ENCODE measurements at places on chromosomes 11 and 22.

DNA sequence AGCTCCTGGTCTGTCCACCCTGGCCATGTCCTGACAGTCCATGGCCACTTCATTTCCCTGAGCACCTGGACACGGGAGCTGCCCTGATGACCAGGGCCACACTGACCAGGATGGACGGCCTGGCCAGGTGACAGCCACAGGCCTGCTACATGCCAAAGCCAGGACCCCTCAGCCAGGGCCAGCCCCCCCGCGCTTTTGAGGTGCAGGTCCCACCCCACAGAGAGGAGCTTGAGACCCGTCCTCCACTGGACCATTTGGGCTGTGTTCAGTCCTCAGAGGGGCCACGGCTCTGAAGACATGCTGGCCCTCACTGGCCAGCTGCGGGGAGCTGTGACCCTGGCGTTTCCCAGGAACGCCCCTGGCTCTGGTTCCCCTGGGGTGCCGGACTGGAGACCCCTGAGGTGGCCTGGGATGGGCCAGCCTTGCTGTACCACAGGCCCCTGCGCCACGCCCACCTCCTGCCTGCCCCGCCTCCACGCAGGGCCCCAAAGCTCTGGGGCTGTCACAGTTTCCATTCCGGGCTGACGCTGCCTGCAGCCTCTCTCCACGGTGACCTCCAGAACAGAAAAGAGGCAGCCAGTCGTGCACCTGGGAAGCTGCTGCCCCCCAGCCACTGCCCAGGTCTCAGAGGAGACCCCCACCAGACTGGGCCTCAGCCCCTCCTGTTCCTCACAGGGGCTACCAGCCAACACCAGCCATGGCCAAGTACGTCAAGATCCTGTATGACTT lies 18.2 kb downstream of the EPS8L2 start:
- no peak for DNase-seq

- DNase-seq = no peak
Observed at GRCh38 chr22:44331881-44332714, 19.3 kb upstream of the SHISAL1 start.

- DNase-seq = no peak
Observed at GRCh38 chr11:28596816-28597215, 488.6 kb downstream of the METTL15 start.

DNA sequence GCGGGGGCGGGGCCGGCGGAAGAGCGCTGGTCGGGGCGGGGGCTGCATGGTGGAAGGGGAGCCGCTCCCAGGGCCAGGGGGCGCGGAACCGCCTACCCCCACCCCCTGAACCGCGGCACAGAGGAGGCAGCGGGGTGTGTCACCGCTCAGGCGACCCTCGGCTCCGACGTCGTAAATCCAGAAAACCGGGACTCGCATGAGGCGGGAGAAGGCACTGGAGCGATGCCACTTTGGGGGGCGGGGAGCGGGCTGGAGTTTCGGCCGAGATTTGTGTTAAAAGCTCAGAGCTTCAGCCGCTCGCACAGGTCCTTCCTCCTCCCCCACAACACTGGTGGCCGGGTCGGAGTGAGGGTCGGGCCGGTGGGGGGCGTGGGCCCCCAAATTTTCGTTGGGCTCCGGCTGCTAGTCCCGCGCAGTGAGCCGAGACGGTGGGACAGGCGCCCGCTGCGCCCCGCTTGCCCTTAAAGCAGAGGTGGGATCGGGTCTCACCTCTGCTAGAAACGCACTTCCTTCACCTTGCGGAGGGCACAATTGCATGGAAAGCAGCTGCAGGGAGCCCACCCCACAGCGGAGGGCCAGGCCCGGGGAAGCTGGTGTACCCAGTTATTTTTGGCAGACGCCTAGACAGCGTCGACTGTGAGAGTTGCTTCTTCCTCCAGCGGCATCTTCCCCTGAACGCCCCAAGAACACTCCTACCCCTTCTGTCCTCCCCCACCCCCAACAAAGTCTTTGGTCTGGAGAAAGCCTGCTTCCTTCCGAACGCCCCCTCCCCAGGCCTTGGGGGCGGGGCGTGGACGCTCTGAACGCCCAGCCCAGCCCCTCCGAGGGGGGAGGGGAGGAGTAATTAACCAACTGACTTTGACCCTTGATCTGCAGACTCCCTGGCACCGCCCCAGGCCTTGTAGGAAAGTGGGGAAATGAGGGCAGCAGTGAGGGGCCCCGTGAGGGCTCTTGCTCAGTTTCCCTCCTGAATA lies 1.1 kb downstream of the OVOL1 start:
- no peak for DNase-seq

DNA sequence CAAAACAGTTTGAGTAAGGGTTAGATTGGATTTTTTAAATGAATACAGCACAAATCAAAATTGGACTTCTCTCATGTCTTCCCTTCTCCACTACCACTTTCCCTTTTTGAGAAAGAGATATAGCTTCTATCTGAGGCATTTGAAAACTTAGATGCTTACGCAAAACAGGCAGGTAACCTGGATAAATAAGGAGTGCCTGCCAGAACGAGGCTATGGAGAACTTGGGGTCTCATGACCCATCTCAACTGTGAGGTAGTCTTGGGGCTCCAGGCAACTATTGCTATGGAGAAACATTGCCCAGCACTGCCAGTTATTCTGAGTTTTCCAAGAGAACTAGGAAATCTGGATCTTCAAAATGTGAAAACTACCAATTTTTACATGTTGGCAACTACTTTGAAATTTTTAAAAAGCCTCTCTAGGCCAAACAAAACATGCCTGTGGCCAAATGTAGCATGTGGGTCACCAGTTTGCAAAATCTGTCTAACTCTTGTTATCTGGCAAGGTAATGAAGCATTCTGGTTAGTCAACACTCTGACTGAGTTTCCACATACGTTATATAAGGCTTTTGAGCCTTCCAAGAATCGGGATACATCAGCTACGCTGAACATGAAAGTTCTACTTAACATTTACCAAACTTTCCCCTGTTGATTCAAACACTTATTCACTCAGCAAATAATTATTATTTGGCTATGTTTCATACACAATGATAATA lies 752.7 kb downstream of the KCNA4 start:
- no peak for DNase-seq

- no peak for DNase-seq
Observed at GRCh38 chr11:103987629-103988594, 48.5 kb upstream of the DDI1 start.

GRCh38 chr11:103491777-103492176 lies 382.6 kb downstream of the DYNC2H1 start:
- no peak for DNase-seq

DNA sequence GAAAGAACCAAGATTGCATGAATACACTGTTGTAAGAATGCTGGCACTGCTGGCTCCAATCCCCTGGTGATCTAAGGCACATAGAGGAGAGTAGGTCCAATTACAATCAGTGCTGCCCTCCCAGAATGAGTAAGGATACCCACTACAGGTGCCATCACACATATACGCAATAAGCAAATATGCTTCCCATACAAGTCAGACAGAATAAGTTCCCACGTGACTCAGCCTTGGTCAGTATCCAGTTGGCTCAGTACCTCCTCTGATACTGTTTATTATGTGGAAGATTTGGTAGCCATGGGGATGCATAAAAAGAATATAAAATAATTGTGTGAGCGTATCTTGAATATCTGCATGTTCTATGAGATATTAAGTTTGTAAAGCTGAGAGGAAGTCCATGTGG lies 8.9 kb upstream of the OR2D3 start:
- DNase-seq = no peak

DNA sequence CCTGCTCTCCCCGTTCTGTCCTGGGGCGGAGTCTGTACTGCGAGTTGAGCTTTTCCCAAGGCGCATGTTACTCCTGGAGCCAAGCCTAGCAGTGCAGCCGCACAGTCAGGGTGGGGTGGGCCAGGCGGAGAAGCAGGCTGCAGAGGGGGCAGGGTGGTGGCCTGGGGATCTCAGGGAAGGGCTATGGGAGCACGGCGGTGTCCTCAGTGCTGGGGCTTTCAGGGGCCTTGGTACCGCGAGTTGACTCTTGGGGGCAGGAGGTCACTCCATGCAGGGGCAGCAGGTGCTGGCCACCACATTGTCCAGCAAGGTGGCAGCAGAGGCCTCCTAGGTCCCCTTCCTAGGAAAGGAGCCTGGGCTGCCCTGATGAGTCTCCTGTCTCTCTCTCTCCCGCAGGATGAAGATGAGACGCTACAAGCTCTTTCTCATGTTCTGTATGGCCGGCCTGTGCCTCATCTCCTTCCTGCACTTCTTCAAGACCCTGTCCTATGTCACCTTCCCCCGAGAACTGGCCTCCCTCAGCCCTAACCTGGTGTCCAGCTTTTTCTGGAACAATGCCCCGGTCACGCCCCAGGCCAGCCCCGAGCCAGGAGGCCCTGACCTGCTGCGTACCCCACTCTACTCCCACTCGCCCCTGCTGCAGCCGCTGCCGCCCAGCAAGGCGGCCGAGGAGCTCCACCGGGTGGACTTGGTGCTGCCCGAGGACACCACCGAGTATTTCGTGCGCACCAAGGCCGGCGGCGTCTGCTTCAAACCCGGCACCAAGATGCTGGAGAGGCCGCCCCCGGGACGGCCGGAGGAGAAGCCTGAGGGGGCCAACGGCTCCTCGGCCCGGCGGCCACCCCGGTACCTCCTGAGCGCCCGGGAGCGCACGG lies 14.9 kb upstream of the MIEF1 start:
- no peak for DNase-seq

DNA sequence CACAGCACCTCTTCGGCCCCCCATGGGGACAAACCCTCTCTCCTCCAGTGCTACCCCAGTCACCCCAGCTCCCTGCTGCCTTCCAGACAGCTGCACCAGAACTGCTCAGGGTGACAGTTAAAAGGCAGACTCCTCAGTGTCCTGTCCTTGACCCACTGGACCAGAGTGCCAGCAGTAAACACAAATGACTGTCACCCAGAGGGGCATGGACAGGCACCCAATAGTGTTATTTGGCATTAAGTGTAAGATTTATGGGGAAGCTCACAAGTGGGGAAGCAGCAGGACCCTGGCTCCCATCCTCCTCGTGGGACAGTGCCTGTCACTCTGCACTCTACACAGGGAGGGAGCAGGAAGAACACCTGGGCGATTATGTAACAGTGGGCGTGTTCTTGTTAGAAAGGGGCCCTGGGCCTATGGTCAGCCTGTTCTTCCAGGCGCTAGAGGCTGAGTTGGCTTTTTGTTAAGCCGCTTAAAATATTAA lies 5.0 kb downstream of the RPS19BP1 start:
- no peak for DNase-seq

GRCh38 chr11:12141283-12141682 lies 30.9 kb downstream of the MICAL2 start:
- no peak for DNase-seq

GRCh38 chr11:35582033-35582432 lies 36.2 kb upstream of the FJX1 start:
- DNase-seq = no peak

DNA sequence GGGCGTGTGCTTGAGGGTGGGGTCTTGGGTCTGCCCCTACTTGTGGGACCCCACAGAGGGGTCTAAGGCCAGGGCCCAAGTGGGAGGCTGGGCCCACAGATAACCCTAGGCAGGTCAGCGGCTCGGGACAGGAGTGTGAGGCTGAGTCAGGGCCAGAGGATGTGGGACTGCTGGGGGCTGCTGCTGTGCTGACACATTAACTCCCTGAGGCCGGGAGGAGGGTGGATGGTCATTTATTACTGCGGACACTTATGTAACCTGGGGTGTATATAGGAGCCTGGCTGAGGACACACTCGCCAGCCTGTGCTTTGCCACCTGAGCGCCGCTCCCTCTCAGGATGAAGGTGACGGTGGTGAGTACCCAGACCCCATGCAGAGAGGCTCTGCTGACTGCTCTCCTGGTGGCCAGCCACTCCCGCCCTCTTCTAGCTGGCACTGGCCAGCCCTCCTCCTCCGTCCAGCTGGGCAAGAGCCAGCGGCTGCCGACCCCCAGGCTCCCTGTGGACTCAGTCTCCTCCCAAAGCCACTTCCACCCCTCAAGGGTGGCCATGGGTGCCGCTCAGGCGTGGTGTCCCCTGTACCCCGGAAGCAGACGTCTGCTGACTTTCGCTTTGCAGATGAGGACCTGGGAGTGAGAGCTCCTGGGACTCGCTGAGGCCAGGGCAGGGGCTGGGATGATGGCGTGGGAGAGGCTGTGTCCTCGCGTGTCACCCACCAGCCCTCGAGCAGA lies at the start of gene MIOX:
Gene MIOX (plus strand): TSS at position 299 of the 729 bp plus-strand sequence. CDS start 39 bp downstream, at position 338.
- no peak for DNase-seq

GRCh38 chr11:10646005-10646404 lies 47.5 kb downstream of the IRAG1 start:
- no peak for DNase-seq

DNA sequence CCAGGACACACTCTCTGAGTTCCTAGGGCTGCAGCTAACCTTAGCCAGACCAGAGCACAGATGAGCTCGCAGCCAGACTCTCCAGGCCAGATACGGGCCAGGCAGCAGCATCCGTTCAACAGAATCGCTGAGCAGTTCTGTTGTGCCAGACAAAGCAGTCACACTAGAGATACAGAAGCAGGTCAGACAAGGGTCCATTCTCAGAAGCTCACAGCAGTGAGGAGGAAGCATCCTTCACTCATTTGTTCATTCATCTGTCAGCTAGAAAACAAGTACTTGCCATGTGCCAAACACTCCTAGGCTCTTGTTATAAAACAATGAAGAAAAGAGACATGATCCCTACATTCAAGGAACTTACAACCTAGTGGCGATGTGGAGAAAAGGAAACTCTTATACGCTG lies 2.6 kb downstream of the LMO2 start:
- DNase-seq = no peak

DNA sequence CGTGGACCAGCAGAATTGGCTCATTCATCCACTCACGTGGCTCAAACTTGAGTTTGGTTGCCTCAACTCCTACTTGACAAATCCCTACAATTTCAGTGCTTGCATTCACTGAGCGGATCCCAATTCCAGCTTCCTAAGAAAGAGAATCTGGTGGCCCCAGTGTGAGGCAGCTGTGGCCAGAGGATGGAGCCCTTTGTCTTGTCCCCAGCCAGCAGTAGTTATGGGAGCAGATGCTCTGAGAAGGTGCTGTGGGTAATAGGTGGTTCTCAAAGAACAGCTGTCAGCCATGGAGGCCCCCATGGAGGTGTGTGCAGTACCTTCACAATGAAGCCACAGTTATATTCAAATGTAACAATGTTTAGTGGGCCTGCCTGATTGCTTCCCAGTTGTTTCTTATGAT lies 39.3 kb downstream of the KREMEN1 start:
- DNase-seq = no peak

GRCh38 chr11:88179971-88180629 lies 4.9 kb upstream of the RAB38 start:
- no peak for DNase-seq

GRCh38 chr11:34189191-34189590 lies 83.8 kb downstream of the NAT10 start:
- DNase-seq = no peak

GRCh38 chr11:108221911-108222573 lies 396 bp downstream of the NPAT start:
- DNase-seq = no peak

GRCh38 chr22:49667236-49667635 lies 160.4 kb downstream of the BRD1 start:
- no peak for DNase-seq

Data from LoVo (cell line).